ENCODE measurements at places on chromosomes 13 and 19.

GRCh38 chr13:98856983-98857382, 104.5 kb upstream of the SLC15A1 start:
- peak; percentile 4 for DNase-seq

GRCh38 chr13:64935441-64935840, 2294.7 kb downstream of the PCDH9 start:
- no peak for DNase-seq

DNA sequence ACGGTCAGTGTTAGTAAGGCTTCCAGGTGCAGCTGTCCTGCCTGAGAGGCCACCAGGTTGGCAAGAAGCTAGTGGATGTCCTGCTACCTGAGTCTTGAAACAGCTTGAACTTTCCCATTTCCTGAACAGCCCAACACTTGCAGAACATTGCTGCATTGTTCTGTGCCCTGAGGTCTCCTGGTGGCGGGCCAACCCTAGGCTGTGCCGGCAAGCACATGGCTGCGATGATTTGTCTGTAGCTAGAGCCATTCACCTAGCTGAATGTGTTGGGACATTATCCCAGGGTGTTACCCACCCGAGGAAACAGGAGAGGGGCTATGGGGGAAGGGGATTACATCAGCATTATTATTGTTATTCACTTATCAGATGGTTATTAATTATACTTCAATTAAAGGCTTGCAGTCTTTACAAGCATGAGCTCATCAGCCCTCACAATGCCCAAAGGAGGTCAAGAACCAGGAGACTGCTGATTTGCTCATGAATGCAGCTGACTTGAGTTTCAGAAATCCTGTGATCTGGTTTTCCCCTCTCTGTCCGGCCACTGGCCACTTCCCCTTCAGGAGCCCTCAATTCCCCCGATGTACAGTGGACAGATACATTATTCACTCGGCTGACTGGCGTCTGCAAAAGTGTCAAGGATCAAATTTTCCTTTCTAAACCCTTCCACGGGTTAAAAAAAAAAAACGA, 187.6 kb upstream of the TSC22D1 start:
- DNase-seq = no peak

DNA sequence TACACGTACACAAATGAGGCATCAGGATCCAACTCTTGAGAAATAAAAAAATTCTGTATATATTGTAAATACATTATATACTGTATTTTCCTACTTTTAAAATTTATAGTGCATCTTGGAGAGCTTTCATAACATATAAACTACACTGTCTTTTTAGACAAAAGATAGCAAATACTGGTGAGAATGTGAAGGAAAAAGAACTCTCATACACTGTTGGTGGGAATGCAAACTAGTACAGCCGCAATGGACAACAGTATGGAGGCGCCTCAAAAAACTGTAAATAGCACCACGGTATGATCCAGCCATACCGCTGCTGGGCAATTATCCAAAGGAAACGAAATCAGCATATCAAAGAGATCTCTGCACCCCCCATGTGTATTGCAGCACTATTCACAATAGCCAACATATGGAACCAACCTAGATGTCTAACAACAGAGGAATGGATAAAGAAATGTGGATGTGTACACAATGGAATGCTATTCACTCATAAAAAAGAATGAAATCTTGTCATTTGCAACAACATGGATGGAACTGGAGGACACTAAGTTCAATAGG, 292.4 kb downstream of the EFNB2 start:
- DNase-seq = no peak

GRCh38 chr13:20939662-20940061, 37.1 kb upstream of the XPO4 start:
- no peak for DNase-seq

- DNase-seq = no peak
Measured at GRCh38 chr13:110246530-110246929, 60.4 kb downstream of the COL4A1 start.

- no peak for DNase-seq
Measured at GRCh38 chr13:76656500-76656899, 229.7 kb downstream of the KCTD12 start.

GRCh38 chr19:14142262-14143190, 6.1 kb upstream of the ASF1B start:
- no peak for DNase-seq

GRCh38 chr13:42239644-42240043, 32.3 kb upstream of the AKAP11 start:
- DNase-seq = no peak

- DNase-seq = no peak
Measured at GRCh38 chr19:18289471-18290301, 8.3 kb upstream of the JUND start.

- DNase-seq = peak; percentile 52
Measured at GRCh38 chr19:47813304-47813994, 8.3 kb upstream of the CRX start.

GRCh38 chr13:36074659-36075058, 56.5 kb downstream of the DCLK1 start:
- DNase-seq = peak; percentile 12

GRCh38 chr19:45560686-45561085, 23.9 kb downstream of the OPA3 start:
- DNase-seq = no peak

GRCh38 chr19:5997371-5997770, 19.4 kb upstream of the RANBP3 start:
- no peak for DNase-seq
